ENCODE measurements at places on chromosomes 3 and 15.

DNA sequence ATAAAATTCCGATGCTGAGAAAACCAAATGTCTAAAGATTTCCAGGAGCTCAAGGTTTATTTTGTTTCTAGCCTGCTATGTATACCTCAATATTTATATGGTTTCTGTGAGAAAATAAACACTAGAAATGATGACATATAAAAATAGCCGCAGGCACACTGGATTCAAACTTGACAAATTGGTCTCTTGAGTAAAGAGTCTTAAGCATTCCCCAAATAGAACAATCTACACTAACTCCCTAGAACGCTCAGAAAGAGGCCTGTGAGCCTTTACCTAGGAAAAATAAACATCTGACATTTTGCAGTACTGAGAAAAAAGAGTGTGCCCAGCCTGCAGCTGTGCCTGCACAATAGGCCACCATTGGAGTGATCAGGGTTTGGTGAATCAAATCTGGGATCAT lies 75.2 kb downstream of the NEK10 start:
- no peak for DNase-seq

DNA sequence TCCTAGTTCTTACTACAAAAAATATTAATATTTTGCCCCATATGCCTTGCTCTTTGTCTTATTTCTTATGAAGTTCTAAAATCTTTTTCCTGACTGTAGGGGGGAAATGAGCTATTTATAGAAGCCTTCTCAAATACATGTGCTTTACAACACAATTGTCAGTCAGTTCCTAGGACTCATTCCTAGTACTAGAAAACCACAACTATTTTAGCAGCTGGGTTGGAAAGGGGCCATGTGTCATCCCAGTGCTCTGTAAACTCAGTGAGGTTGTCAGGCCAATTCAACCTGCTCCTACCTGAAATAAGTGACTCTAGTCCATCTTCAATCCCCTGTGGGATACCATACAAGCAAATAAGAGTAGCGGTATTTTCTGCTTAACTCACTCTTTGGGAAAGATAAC lies 153.8 kb downstream of the ULK4 start:
- no peak for DNase-seq

- no peak for DNase-seq
These were observed 46.1 kb upstream of the MAP3K13 start for GRCh38 chr3:185316740-185317412.

DNA sequence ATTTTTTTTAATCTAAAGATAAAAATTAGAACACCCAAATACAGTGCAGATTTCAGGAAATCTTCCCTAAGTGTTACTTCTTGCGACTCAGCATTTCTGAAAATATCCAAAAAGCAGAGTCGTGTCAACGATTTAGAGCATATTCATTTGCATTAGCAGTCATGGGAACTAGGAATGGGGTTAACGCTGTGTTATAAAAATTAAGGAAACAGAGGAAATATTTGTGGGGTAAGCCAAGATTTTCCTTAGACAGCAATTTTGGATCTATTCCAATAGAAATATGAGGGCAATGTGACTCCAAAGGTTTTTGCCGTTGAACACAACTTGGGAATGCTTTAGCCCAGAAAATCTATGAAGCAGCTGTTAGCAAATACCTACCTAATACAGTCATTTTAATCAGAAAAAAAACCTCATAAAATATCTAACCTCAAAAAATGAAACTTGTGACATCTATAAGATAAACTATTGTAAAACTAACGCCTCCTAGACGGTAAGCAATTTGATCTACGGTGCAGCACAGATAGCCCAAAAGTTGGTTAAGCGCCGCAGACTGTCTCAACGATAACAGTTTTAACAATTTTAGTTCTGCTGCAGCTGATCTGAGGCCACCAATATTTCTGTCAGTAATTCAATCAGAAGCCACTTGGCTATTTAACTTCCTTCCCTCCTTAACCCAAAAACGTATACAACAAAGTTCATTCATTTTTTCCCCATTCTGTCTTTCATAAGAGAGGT lies 5.8 kb upstream of the ATP11B start:
- DNase-seq: no peak

GRCh38 chr3:55604846-55605245 lies 117.7 kb upstream of the WNT5A start:
- no peak for DNase-seq

DNA sequence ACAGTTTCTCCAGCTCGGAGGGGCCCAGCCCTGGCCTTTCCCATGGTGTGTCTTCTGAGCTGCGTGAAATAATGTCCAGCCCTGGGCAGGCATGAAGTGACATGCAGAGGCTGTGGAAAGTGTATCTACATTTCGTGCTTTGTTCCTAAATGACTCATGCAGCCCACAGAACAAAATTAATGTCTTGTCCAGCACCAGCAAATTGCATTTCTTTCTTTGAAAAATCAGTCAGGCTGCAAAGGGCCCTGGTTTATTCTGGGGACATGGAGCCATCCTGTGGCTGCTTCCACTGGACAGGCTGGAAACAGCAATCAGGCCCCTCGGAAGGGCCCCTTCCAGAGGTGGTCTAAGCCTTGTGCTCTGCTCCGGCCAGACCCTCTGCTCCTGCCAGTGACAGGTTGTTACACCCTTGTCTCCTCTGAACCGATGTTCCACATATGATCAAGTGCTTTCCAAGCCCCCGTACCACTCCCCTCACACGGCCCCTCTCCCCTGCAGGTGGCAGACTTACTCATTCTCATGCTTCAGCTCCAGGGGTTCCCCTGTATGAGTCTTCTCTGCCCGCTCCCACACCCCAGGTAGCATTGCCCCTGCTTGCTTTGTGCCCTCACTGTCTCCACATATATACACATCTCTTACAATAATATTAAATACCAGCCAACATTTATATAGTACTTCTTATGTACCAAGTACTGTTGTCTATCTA lies 33.7 kb downstream of the CRYGS start:
- DNase-seq: no peak

DNA sequence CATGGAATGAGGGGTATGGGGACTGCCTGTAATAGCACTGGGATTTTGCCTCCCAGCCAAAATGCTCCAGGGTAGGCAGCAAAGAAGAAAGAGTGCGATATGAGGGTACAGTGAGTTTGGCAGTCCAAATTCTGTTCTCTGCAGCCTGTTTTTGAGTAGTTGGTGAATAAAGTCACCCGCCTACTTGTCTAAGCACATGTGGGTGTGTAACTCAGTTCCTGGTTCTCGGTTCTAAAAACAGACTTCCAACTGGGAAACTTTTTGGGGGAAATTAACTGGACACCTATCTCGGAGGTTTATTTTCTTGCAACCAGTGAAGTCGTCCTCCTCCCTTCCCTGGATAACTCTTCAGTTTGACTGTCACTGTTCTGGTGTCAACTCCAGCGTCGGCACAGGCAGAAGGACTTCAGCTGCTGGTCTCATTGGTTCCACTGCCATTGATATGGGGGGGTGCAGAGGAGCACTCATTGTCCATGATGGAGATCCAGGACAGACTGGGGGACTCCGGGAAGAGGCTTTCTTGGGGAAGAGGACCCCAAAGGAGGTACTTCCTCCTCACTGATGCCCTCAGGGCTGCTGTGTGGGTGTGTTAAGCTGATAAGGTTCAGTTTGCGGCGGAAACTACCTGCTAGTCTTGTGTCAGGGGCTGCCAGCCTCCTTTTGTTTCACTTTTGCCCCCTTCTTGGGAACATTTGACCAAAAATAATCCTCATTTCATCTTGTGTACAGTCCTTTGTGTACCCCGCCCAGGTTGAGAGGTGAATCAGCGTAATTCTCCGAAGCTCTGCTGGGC lies 13.2 kb downstream of the GHRL start:
- no peak for DNase-seq

DNA sequence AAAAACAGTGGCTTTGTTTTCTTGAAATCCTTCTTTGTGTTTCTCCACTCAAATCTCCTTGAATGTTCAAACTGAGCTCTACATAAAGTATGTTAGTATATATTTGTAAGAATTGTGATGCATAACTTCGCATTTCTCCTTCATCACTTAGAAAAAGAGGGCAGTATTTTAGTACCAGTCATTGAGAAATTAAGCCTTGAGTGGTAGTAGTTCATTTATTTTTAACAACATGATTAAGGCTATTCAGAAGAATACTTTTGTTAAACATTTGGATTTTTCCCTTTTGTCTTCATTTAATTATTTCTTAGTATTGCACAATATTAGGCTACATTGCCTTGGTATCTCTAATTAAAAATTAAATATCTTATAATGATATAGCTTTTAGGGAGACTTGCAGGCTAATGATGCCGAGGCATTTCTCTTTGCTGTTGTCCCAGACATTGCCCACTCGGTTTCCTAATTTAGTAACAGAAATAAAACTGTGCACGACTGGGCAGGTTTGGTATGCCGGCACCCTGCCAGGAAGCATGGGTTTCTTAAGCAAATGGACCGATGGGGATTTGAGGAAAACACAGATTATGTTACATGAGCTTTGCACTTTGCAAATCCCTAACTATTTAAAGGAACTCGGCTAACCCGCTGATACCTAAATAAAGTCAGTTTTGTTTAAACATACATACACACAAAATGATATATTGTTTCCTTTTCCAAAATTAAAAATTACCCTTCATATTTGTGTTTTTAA lies 54.7 kb downstream of the LRRC28 start:
- DNase-seq: no peak

DNA sequence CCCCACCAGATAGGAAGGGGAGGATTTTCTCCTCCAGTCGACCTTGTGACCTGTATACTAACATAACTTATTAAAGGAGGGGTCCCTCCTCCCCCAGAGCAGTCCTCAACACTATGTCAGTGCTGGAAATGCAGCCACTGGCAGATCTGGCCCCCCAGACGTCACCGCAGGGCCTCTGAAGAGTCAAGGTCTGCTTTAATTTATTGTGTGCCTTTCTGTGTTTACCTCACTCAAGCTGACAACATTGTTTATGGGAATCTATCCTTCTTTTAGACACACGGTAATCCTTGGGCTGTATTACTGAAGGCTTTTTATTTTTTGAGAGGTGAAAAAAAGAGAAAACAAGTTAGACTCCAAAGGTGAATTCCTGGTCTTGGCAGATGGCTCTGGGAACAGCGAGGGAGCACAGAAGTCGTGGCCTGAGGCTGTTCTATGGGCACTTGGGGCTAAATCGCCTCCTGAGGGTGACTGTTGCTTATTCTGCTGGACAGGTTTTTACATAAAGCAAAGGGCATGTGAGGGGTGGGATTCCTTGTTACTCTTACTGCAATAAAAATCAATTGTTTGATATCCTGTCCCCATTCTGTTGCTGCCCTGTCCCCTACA lies 13.5 kb upstream of the NR2C2 start:
- no peak for DNase-seq

GRCh38 chr3:101249522-101249921 lies 70.9 kb downstream of the IMPG2 start:
- DNase-seq: no peak

DNA sequence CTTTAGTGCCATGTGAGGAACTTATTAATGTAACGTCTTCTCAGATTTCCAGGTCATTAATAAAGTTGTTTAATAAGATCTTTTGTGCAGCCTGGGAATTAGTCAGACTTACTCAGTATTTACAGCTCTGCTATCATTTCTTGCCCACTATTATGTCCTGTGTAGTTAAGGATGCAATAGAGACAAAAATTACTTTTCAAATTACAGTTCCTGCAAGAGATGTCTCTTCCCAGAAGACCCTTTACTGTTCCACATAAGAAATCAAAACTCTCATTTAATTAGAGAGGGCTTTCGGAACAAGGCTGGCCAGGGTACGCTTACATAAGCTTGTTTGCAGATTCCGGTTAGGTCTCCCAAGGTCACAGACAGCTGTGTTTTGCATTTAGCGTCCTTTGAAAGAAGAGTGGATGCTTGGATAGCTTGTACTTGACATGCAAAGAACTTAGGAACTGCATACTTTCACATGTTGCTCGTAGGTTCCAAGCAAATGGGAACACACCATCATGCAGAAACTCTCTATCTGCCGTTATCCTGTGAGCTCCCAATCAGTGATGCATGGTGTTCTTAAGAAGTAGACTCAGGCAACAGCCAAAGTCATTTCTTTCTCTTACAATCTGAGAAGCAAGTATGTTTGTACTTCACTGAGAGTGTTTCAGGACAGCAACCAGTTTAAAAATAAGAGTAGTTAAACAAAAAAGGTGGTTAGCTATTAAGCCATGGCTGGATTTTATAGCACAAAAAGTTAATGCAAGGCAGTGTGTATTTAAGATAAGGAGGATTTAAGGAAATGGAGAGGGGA lies 37.4 kb downstream of the FILIP1L start:
- DNase-seq: no peak

GRCh38 chr3:9102240-9102981 lies 139.1 kb upstream of the RAD18 start:
- no peak for DNase-seq

DNA sequence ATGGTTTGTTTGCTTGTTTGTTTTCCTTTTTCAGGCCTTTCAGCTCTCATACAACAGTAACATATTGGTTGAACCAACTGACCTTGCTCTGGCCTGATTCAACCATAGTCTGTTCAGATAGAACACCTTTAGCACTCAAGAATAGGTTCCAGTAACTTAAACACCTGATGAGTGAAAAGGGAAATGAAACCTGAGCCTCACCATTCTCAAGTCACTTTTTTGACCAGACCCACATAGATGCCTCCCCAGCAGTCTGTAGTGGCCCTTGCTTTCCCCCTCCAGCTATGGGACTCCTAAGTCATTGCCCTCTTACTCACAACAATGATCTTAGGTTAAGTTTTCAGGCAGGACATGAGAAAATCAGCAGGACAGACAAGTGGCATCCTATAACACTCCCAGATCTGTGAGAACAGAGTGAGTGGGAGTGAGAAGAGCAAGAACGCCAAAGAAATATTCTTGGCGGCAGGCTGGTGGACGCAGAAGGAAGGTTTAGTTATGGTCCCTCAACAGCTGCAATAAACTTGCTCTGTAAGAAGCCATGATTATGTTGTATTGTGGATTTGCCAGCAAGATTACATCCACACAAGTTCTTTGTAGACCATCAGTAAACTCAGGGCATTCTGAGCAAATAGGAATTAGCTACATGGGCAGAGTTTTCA lies 367.5 kb downstream of the MECOM start:
- DNase-seq: no peak

DNA sequence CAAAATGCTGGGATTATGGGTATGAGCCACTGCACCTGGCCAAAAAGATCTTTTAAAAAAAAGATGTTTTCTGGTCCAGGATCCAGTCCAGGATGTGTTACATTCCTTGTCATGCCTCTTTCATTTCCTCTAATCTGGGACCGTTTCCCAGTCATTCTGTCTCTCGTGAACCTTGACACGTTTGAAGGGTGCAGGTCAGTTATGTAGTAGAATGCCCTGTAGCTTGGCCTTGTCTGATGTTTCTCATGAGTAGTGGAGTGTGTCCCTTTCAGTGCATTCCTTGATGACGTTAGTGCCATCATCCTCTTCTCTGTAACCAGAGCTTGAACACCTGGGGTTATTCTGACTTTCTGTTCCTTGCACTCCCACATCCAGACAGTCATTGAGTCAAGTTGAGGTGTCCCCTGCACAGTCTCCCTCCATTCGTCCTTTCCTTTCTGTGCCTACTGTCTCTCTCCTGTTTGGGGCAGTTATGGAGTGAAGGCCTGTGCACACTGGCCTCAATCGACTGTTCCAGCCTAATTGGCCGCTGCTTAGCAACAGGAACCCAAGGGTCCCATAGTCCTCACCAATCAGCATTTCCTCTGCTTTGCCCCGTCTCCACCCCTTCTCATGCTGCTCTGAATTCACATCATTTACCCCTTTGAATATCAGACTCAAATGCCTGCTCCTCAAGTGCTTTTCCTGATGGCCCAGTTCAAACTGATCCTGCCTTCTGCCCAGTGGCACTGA lies 5.5 kb downstream of the FAM81A start:
- DNase-seq: no peak

GRCh38 chr3:31240013-31240412 lies 292.7 kb upstream of the STT3B start:
- no peak for DNase-seq
